WERI-Rb-1 (cell line): ENCODE measurements at places on chromosomes 3 and 15.

GRCh38 chr3:33312361-33312760 is 35.1 kb downstream of the FBXL2 start:
- DNase-seq, result no peak

GRCh38 chr3:188497021-188497420 is 343.1 kb downstream of the LPP start:
- no peak for DNase-seq

DNA sequence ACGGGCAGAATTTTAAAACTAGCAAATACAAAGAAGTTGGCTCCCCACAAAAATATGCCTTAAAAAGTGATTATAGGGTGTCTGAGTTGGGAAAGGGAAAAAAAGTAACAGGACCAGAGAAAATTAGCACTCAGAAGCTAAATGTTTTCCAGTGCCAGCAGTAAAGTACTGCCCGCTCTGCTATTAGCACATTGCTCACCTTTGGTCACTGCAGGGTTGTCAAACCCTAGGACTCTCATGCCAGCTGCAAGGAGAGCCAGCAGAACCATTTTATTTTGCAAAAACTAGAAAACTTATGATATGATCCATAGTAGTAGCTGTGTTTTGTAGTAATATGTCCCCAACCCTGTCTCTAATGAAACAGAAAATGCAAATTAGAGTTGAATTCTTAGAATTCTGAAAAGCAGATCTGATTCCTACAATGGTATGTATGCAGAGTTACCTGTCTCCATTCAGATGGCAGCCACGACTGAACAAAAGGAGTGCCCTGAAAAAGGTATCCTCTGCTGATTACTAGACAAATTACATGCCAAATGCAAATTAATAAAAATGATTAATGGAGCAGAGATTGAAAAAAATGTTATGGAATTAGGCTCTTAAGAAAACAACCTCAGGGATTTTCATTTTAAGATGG is 150.3 kb downstream of the SNRK start:
- no peak for DNase-seq

DNA sequence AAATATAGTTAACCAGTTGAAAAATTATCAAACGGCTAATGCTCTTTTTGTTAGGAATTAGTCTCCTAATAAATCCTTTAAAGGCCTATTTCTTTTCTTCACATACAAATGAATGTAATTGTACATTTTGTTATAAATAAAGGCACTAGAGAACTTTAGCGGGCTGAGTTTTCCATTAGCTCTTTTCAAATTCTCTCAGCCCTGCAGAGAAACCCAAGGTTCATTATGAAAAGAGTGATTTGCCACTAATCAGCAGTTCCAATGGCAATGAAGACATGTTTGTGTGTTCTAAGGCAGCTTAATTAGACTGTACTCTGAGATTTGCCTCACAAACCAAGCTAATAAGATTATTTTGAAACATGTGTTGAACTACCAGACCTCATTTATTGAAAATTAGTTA is 64.6 kb upstream of the P2RY1 start:
- DNase-seq, result no peak

DNA sequence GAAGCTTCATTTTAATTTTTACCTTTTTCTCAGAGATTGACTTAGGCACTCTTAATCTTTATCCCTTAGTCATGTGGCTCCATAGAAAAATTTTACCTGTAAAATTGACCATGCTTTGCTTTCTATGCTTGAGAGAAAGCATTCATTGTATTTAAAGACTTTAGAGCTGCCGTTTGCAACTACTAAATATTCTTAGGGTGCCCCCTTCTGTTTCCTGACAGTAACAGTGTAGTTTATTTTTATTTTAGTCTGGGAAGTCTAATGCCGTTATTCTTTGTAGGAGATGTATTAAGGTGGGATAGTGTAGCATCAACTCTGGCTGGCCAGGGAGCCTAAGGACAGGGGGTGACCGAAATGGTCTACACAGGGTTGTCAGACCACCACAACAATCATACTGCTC is 84.5 kb upstream of the SYNPR start:
- no peak for DNase-seq
